ENCODE measurements at places on chromosomes 11 and 22.

GRCh38 chr11:57240007-57240406 is 3.0 kb upstream of the APLNR start:
- DNase-seq: no peak

DNA sequence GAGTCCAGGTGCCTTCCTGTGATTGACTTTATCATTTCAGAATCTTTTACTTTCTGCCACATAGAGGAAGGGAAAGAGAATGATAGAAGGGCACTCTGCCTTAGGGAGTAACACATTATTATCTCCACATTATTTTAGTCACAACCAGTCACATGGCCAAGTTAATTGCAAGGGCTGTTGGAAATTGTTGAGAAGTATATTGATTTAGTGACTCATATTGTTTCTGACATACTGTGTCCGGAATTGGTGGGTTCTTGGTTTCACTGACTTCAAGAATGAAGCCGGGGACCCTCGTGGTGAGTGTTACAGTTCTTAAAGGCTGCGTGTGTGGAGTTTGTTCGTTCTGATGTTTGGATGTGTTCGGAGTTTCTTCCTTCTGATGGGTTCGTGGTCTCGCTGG is 8.7 kb downstream of the OR51B4 start:
- DNase-seq: no peak

DNA sequence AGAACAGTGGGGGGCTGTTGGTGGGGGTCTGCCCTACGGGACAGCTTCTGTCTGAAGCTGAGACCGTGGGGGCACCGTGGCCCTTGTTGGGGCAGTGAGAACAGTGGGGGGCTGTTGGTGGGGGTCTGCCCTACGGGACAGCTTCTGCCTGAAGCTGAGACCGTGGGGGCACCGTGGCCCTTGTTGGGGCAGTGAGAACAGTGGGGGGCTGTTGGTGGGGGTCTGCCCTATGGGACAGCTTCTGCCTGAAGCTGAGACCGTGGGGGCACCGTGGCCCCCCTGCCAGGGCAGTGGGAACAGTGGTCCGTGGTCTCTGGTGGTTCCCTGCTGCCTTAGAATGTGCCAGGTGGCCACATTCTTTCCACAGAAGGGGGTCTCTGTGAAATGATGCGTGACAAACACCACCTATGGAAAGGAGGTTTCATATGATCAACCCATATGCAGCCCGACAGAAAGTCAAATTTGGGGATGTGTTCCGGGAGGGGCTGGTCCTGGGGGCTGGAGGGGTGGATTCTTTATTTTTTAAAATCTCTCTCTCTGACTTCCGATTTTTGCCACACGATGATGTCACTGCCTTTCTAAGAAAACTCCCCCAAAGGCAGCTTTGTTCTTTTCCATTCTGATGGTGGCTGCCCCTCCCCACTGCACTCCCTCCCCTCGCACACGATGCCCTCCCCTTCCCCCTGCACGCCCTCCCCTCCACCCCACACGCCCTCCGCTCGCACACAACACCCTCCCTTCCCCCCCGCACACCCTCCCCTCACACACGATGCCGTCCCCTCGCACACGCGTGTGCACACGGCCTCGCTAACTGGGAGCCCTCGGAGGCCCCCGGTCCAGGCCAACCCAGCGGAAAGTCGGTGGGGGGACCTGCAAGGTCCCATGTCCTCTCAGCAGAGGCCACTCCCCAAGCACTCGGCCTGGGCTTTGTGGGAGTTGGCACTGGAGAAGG is 1186.5 kb downstream of the BRD1 start:
- DNase-seq: no peak

GRCh38 chr22:45893516-45893915 is 83.4 kb downstream of the WNT7B start:
- DNase-seq: no peak

DNA sequence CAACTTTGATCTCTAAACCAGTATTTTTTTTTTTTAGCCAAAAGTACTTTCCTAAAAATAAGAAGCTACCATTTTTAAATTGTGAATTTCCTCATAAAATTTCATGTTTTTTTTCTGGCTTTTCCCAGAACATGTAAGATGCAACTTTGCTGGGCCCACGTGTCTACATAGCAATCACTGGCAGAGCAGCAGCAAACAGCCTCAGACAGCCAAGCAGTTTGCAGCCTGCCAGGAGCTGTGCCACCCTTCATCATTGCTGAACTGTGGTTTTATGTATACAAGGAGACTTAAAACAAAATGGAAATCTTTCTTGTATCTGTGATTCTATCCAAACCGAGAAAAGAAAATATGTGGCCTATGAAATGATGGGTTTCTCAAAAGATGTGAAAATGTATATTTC is 110.2 kb downstream of the GRIA4 start:
- DNase-seq: no peak

DNA sequence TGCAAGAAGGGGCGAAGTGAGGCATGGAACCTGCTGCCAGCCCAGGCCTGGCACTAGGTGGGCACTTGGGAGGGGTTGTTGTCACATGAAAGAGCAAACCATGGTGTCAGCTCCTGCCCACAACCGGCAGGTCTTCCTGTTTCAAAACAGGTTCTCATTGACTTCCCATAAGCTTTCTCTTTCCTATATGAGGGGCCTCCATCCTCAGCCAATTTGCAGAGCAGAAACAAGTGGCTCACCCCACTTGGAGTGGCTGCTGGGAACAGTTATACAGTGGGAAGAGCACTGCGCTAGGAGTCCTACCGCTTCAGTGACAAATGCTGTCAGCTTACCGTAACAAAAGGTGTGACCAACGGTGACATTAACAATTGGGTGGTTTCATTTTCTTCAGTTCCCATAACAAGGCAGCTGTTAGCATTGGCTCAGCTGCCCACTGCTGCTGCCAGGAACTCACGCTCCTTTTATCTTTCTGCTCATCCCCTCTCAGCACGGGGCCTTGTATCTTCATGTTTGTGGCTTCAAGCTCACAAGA is 10.2 kb upstream of the SSTR3 start:
- no peak for DNase-seq

GRCh38 chr22:46096706-46097230 is 53.6 kb upstream of the PPARA start:
- no peak for DNase-seq

DNA sequence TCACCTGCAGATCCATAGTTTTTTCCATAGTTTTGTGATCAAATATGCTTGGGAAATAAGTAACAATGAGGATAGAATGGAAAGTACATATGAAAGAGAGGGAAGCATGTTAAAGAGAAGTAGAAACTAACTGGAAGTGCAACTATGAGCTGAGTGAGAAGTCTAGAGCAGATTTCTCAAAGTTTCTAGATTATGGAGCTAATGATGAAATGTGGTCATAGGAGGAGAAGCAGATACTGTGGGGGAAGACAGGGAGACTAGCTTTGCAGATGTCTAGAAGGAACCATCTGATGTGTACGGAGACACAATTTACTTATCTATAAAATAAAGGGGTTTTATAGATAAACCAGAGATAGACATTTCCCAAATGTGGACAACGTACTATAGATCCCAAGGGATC is 37.1 kb downstream of the RELT start:
- no peak for DNase-seq

DNA sequence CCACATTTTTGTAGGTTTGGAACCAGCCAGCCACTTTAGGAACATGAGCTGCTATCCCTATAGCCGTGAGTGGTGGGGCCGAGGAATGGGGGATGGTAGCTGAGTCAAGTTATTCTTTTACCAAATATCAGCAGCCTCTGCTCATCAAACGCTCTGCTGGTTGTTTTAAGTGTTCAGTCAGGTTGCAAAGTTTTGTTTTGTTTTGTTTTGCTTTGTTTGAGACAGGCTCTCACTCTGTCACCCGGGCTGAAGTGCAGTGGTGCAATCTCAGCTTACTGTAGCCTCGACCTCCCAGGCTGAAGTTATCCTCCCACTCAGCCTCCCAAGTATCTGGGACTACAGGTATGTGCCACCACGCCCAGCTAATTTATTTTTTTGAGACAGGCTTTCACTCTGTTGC is 14.4 kb downstream of the CABIN1 start:
- no peak for DNase-seq

- no peak for DNase-seq
Observed at GRCh38 chr11:35282221-35282882, 137.0 kb downstream of the SLC1A2 start.

GRCh38 chr22:47783433-47784366 is 1021.2 kb downstream of the TBC1D22A start:
- DNase-seq: no peak

DNA sequence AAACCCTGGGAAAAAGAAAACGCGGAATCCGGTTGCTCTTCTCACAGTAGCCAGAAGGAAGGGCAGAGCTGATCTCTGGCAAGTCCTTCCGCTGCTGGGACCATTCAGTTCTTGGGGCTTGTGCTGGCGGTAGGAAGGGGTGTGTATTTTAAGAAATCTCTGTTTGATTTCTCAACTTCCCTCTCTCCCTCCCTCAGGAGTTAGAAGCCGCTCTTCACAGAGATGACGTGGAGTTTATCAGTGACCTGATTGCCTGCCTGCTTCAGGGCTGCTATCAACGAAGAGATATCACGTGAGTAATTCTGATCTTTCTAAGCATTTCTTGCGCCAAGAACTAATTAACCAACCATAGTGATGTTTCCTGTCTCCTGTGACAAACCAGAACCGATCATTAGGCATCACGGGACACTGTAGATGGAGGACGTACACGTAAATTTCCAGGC is 85.9 kb upstream of the SLC25A18 start:
- no peak for DNase-seq

DNA sequence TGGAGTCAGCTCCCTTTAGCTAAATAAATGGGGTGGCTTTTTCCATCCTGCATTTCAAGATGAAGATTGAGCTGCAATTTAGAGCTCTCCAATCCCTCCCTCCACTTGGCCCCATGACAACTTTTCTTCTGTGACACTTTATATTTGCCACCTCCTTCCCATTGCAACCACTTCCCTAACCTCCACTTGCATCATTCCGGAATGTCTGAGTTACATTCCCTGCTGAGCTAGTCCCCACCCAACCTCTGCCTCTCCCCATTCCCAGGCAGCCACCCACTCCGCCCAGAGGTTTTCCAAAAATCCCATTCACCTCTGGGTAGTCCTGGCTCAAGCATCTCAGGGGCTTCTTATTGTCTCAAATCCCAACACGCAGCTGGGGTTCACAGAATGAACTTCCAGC is 24.7 kb downstream of the PC start:
- no peak for DNase-seq

DNA sequence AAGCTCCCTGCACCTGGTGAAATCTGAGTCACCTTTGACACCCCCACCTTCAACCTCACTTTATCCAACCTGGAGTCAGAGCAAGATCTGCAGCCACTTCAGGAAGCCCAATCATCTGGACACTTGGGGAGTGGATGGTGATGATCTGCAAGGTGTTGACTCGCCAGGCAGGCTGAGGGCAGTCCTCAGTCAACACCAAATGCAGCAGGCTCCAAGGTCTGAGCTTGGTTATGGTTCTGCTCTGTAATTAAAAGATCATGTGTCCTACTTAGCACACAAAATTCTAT is 446.9 kb downstream of the BRD1 start:
- DNase-seq: no peak

DNA sequence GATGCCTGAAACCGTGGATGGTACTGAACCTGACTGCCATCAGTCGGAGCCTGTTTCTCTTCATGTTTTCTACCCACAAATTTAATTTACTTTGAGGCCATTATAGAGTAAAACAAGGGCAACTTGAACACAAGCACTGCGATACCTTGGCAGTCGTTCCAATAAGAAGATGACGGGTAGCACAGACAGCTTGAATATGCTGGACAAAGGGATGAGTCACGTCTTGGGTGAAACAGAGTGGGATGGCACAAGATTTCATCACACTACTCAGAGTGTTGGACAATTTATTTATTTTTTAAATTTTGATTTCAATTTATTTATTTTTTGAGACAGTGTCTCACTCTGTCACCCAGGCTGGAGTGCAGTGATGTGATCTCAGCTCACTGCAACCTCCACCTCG is 5.7 kb downstream of the DIXDC1 start:
- DNase-seq: no peak

- DNase-seq: no peak
Observed at GRCh38 chr11:32289701-32290100, 145.6 kb downstream of the WT1 start.

DNA sequence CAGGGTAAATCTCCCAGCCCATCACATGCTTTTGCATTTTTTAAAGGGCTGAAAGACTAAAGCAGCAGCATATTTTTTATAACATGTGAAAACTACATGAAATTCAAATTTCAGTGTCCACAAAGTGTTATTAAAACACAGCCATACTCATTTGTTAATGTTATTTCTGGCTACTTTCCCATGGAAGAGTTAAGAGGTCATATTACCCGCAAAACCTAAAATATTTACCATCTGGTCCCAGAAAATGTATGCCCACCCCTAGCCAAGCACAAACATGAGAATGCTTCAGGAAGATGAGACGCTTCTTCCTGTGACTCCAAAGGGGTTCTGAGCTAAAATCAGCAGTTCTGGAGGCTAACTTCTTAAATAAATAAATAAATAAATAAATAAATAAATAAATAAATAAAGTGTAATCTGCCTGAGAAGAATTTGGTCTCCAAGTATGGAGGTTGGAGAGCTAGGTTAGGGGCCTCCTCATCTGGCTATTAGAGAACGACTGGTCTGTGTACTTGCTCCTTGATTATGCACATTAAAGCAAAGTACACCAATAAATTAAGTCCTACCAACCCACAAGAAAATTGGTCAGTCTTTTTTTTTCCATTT is 9.7 kb downstream of the IMMP1L start:
- no peak for DNase-seq

GRCh38 chr11:134598368-134598767 is 186.3 kb upstream of the B3GAT1 start:
- DNase-seq: no peak

GRCh38 chr11:35343033-35343598 is 76.2 kb downstream of the SLC1A2 start:
- no peak for DNase-seq

- DNase-seq: no peak
Observed at GRCh38 chr11:65915101-65915820, 3.6 kb downstream of the C11orf68 start.

DNA sequence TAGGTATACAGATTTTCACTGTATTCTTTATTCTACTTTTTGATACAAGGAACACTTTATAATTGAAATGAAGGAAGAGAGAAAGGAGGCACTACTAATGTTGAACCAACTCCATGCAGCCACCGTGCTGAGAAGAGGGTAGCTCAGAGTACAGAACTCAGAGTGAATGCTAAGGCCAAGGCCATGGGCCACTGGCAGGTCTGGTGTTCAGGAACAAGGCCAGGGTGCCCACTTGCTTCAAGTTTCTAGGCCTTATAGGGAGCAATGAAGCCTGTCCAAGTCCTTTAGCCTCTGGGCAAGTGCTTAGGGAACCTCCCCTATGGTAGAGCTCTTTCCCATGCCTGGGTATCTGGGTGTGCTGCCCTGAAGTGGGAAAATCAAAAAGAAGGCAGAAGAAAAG is 235.0 kb downstream of the TENM4 start:
- no peak for DNase-seq

- no peak for DNase-seq
Observed at GRCh38 chr22:31969789-31970489, 25.6 kb downstream of the YWHAH start.

DNA sequence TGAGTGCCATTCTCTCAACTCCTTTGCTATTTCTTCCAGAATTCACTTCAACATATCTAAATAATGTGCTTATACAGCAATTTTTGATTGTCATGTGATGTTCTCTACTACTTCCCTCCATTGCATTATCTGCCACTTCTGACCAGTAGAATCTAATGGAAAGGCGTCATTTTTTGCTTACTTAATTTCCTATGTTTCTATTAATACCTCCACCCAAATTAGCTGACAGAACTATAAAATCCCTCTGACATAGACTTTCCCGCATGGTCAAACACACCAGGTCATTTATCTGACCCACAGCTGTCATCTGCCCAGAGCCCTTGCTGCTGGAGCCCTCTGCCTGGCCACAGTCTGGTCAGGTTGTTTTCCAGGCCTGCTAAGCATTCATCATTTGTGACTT is 258.6 kb upstream of the NARS2 start:
- DNase-seq: no peak

GRCh38 chr11:106344394-106344793 is 266.9 kb downstream of the AASDHPPT start:
- DNase-seq: no peak
